ENCODE measurements at places on chromosomes 5 and 9.

GRCh38 chr9:78000221-78000620 is 31.4 kb downstream of the GNAQ start:
- DNase-seq = no peak

DNA sequence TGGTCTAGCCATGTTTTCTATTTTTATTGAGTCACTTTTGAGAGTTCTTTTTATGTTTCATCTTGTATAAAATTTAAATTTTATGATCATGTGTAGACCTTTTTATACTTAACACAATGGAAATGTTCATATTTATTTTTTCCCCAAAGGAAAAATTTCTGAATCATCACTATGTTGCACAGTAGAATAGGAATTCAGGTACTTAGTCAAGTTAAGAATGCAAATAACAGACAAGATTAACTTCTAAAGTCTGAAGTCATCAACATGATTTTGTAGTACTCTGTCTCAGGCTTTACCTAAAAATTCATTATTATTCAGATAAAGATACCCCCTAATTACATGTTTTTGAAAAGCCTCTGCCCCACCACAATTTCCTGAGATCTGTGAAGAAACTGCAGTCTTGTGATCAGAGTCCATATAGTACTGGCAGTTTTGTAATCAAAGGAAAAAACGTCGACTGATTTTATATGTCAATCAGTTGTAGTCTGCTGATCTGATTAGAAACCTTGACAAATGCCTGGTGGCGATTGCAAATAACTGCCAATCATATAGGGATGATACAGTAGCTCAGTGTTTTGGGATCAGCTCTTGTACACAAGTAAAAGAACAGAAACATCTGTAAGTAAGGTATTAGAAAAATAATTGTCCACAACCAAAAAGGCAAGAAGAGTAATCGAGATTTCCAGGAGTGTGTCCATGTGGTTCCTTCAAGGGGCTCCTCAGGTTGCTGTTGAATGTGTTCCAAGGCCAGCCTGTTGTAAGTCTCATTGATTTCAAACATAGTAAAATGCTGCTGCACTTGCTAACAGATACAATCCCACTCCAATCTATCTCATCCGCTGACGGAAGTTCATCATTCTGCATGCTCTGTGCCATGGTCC is 352.4 kb downstream of the ARRDC3 start:
- no peak for DNase-seq

GRCh38 chr9:71147368-71147767 is 25.9 kb upstream of the TRPM3 start:
- DNase-seq = no peak

GRCh38 chr5:1958211-1959010 is 75.7 kb upstream of the IRX4 start:
- no peak for DNase-seq

DNA sequence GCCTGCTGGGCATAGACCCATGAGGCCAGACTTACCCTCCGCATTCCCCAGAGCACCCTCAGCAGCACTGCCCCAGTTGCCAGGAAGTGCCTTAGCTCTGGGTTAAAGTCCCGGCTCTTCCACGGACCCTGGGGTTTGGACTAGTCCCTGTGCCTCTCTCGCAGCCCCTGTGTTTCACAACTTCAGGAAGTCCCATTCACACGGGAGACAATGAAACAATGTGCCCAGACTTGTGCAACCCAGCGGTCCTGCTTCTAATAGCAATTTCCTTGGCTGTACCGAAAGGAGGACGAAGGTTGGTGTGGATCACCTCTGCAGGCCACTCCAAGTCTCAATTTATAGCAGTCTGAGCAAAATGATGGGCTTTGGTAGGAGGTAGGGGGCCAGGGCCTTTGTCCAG is 41.8 kb upstream of the FAT2 start:
- DNase-seq = no peak

GRCh38 chr9:26744191-26744965 is 148.2 kb downstream of the CAAP1 start:
- no peak for DNase-seq

- DNase-seq = no peak
Observed at GRCh38 chr9:133347515-133347984, 381 bp downstream of the MED22 start.

GRCh38 chr5:33852319-33852718 is 39.5 kb downstream of the ADAMTS12 start:
- DNase-seq = no peak
